ENCODE measurements at places on chromosomes 11 and 22.

DNA sequence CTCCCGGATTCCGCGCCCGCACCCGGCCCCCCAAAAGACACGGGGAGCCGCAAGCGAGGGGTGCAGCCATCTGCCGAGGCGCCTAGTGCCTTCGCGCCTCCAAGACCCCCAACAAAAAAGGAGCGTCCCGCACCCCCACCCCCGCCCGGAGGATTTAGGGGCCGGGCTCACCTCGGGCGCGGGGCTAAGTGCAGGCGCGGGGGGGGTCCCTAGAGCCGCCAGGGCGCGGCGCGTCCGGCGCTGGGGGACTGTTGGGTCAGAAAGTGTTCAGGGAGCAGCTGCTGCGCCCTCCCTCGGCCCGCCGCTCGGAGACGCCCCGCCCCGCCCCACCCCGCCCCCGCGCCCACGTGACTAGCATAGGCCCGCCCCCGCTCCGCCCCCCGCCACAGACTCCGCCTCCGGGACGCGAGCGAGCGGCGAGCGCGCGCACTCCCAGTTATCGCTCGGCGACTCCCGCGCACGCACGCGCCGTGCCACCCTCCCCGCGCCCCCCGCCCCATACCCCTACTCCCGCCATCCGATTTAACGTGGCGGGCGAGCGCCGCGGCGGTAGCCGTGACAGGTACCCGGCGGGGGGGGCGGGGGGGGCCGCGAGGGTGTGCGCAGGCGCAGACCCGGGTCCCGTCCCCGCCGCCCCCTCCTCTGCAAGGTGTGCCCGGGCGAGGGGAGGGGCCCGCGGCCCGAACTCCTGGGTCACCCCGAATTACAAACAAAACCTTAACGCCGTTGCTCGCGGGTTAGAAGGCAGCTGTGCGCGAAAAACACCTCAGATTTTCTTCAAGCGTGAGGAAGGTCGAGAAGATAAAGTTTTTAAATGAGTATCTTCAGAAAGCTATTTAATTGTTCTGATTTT lies 56.2 kb downstream of the KCNJ4 start:
- DNase-seq = peak; percentile 73

DNA sequence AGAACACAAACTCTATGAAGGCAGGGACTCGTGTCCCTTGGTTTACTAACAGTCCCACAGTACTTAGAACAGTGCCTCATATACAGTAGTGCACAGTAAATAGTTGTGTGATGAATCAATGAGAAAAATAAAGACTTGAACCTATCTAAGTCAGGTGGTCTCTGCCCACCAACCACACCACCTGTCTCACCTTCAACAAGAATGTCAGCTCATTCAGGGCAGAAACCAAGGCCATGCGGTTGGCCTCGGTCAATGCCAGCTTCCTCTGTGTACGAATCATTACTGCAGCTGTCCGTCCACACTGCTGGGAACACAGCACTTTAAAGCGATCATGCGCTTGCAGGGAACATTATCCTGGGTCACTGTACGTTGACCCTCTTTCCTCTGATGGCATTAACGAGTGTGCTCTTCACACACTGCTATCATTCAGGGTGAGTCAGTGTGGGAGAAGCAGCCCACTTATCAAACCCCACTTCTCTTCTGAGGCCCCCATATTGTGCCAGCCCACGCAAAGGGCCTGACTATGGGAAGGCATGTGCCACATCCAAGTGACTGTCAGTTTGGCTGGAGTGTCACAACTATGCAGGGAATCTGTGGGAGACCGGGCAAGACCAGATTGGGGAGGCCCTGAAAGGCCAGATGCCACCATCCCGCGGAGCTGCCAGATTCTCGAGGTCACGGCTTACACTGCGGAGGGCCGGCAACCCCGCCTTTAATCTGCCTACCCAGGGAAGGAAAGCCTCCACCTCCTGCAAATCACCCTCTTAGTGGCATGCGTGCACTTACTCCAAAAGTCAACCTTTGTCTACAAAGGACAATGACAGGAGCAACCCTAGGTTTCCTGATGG lies 36.1 kb downstream of the LARGE1 start:
- no peak for DNase-seq

DNA sequence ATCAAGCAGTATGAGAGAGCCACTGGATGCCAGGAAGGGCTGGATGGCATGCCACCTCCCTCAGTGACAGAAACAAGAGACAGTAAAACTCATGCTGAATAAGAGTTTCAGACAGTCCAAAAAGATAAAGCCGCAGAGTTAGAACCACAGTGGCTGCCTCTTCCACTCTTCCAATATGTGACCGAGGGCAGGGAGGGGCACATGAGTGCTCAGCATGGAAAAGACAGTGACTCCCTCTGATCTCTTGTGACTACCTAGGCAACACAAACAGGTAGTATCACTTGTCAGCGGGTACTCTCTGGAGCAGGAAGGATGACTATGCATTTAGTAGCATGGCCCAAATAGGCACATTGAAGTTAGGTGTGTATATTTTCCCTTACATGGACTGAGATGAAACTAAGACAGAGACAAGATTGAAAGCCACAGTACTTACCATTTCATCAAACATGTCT lies 295.4 kb downstream of the CADM1 start:
- no peak for DNase-seq

- DNase-seq = no peak
These were observed 4.3 kb upstream of the APOBEC3A start for GRCh38 chr22:38953091-38953490.

- no peak for DNase-seq
These were observed 22.6 kb upstream of the PARVB start for GRCh38 chr22:44001521-44001920.

- no peak for DNase-seq
These were observed 13.8 kb downstream of the TPST2 start for GRCh38 chr22:26576026-26576680.

DNA sequence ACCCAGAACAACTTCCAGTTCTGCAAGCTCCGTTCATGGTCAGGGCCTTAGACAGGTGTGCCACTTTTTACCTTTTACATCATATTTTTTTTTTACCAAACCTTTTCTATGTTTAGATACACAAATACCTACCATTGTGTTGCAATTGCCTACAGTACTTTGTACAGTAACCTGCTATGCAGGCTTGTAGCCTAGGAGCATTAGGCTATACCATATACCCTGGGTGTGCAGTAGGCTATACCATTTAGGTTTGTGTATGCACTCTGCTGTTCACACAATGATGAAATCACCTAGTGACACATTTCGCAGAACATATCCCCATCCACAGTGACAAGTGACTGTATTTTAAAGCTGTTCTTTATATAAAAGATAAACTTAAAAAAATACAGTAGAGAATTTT lies 29.6 kb downstream of the APIP start:
- DNase-seq = no peak

GRCh38 chr11:38252620-38253019 lies 1654.6 kb upstream of the RAG2 start:
- DNase-seq = no peak

GRCh38 chr11:129279326-129280026 lies 87.4 kb upstream of the ARHGAP32 start:
- peak; percentile 45 for DNase-seq

GRCh38 chr11:45930951-45931570 lies 8.6 kb downstream of the LARGE2 start:
- DNase-seq = no peak

DNA sequence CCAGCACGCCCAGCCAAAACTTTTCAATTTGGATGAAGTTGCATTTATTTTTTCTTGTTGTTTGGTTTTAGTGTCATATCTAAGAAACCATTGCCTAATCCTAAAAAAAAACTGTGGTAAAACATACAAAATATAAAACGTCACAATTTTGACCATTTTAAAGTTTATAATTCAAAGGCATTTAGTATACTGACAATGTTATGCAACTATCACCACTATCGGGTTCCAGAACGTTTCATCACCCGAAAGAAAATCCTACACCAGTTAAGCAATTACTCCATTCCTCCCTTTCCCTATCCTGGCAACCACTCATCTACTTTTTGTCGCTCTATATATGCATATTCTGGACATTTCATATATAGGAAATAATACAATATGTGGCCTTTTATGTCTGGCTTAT lies 30.5 kb upstream of the PHOX2A start:
- DNase-seq = no peak

DNA sequence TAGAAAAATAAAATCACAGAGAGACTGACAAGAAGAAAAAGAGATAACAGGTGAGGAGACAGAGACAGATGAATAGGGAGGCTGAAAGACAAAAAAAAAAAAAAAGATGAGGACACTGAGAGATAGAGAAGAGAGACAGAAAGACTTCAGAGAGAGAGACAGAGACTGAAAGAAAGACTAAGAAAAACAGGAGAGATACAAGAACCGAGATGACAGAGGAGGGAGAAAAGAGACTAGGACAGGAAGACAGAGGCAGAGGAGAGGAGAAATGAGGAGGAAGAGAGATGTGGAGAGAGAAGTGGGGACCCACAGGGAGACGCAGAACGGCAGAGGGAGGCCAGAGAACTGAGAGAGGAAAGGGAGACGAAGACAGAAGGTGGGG lies 771 bp downstream of the GPR83 start:
- DNase-seq = no peak

Measured in stimulated activated CD8-positive, alpha-beta memory T cell treated with anti-CD3 and anti-CD28 coated beads, Interleukin-2, amount 100 ng/mL, for 1 hour (primary cell).